ENCODE measurements at places on chromosomes 11 and 22. TPM values are rescaled to one million over a fixed set of nuclear protein-coding genes. Genes with fewer than 3 reads are reported as not detected.

AIFM3 gene
- 1.5 TPM for total RNA-seq

- DNase-seq = no peak
These were observed 483.6 kb downstream of the MN1 start for GRCh38 chr22:27317971-27318428.

DNA sequence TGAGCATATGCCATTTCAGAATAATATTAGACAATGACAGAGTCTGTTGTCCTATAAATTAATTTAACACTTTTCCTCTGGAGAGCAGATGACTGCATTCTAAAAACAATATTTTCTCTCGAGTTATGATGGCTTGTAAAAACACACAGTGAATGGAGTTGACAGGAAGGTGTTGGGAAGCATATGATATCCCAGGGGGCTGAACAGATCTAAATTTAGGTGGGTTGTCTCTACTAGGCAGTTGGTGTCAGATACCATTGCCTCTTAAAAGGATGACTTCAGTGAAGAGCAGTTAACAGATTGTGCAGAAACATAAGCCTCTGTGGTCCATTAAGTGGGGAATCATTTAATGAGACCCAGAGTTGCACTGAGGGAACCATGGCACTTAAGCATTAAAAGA, 30.7 kb downstream of the SVIP start:
- DNase-seq = no peak

DNA sequence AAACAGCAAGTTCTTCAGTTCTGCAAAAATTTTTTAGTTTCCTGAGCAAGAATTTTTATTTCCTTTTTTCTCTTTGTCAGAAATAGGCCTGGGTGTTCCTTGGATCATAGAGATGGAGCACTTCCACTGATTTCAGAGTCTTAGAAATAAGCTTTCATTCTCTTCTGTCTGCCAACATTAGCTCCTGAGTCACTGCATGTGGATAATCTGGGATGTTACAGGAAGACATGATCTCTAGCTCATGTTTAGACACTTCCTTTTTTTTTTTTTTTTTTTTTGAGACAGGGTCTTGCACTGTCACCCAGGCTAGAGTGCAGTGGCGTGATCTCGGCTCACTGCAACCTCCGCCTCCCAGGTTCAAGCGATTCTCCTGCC, 13.2 kb upstream of the TMEM218 start:
- no peak for DNase-seq
